ENCODE measurements at places on chromosomes 6 and 20.

DNA sequence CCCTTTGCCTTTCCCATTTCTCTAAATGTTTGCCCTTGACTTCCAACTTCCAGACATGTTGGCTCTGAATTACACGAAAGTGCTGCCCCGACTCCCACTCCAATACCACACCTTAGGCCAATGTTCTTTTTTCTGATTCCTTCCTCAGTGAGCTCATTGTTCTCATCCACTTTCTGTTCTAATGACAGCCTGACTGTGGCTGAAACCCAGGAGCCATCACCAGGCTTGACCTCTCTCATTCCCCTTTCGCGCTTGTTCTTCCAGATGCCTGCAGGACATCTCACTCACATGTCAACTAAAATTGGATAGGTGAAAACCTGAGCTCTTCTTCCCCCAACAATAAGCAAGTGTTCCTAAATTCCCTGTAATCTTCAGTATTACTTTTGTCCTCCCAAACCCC, 40.4 kb downstream of the PTPRK start:
- DNase-seq, result no peak

GRCh38 chr6:169189182-169189581, 64.5 kb downstream of the THBS2 start:
- DNase-seq, result no peak

- no peak for DNase-seq
Measured at GRCh38 chr6:95099410-95099809, 477.9 kb upstream of the MANEA start.

DNA sequence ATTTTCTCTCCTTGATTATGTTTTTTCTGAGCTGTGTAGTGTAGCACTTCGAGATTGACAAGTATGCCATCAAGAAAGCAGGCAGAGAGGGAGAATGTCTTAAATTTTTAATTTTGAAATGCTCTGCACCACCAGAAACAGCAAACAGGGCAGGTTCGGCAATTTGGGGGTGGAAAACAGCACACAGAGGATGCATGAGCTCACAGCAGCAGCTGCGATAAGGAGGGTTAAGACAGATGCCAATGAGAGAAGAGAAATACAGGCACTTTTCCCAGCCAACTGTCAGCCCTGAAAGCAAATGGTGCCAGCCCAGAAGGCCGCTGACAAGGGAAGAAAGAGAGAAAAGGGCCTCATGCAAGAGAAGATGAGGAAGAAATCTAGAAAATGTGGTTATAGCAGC, 15.1 kb upstream of the SNRPB2 start:
- DNase-seq, result no peak

DNA sequence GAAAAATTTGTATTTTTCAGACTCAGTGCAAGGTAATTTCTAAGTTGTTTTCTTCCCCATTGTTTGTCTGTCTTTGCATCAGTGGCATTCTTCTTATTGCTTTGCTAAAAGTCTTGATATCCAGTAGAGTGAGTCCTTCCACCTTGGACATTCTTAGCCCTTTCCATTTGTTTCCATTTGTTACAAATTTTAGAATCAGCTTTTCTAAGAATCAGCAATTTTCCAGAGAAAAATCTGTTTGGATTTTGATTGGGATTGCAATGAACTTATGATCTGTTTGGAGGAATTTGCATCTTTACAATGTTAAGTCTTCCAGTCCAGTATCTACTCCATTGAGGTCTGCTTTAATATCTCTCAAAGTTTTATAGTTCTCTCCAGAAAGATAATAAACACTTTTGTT, 36.4 kb downstream of the LRRN4 start:
- DNase-seq, result no peak

DNA sequence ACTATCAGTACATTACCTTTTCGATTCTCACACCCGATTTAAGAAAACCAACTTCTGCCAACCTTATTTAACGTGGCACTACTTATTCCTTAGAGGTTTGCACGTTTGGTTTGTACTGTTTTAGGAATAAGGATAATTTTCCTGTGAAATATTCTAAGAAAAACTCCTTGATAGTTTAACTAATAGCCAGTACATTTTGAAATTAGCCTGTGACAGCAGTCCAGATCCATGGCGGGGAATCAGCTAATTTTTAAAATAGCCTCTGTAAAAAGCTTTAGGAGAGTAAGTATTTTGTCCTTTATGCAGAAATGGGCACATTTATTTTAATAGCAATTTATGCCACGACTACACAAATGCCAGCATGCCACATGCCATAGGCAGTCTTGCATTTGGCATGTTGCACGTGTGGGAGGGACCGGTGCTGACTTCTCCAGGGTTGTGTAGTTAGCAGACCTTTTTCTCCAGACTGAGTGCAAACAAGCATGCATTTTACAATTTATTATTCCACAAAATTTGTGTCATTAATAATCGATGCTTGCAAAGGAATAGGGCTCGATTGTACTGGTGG, 6.2 kb downstream of the FOXC1 start:
- no peak for DNase-seq

- DNase-seq, result no peak
Measured at GRCh38 chr6:118485601-118486550, 62.2 kb upstream of the PLN start.

DNA sequence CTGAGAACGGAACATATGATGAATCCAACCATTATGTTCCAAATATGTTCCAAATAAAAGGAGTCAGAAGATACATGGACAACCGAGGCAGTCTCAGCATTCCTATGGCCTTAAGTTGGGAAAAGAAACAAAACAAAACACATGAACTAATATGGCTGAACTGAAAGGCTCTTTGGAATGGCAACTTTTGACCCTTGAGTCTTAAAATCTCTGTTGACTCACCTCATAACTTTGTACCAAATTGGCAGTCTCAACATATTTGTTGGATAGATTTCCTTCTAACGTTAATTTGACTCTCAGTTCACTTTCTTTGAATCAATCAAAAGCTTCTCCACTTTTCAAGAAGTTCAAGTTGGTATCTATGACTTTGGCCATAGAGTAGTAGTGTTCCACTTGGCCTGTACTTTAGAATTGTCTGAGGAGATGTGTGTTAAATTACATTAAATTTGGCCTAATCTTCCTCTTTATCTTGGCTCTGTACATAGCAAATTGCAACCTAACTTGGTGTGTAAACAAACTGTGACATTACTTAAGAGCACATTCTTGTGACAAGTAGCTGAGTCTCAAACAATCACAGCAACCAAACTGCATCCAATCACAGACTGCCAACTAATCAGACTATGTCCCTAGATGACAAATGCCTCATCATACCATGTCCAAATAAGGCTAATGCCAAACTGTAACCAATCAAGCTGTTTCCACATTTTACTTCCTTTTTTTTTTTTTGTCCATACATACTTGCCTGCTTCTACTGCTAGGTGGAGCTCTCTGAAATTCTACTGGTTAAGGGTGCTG, 208.8 kb downstream of the BMP2 start:
- no peak for DNase-seq

GRCh38 chr6:138250513-138251247, 32.4 kb upstream of the PBOV1 start:
- no peak for DNase-seq

DNA sequence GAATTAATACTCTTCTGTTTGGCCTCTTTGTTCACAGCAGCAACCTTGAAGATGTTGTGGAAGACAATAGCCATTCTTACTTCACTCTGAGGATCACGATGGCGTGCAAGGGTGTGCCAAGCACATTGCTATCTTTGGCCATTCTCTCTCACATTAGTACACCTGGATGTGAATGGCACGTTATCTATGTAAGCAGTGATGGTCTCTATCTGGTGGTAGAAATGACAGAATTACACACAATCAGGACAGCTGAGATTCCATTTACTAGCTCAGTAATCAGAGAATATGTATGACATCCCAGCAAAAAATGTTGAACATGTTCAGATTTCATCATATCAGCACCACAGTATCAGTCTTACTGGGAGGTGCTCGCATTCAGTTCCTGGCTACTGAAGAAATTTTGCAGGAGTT, 116.2 kb downstream of the LCA5 start:
- DNase-seq, result no peak

- DNase-seq, result peak; percentile 1
Measured at GRCh38 chr6:75852721-75853120, 103.7 kb downstream of the MYO6 start.
